Heart left ventricle (tissue), 16 donors: ENCODE measurements at places on chromosomes 3 and 15. TPM values are rescaled to one million over a fixed set of nuclear protein-coding genes. Genes with fewer than 3 reads are reported as not detected.

Gene MYRIP
- total RNA-seq, result 0.75 TPM

Gene DUOXA1
- total RNA-seq, result 0.21 TPM

DNA sequence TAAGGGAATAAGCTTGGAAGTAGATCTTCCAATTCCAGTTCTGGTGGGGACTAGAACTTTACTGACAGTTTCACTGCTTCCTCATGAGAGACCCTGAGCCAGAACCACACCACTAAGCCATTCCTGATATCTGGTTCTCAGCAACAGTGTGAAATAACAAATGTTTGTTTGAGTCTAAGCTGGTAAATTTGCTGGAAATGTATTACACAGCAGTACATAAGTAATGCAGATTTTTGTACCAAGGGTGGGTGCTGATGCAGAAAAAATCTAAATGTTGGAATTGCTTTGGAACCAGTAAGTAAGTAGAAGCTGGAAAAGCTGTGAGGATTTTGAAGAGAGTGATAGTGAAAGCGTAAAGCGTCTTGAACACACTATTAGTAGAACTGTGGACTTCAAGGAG lies 14.4 kb upstream of the AKAP13 start:
- H3K27ac ChIP-seq, result peak overlapping the region; percentile 22
- H3K4me1 ChIP-seq, result no peaks in the 10 kb centered on the region

DNA sequence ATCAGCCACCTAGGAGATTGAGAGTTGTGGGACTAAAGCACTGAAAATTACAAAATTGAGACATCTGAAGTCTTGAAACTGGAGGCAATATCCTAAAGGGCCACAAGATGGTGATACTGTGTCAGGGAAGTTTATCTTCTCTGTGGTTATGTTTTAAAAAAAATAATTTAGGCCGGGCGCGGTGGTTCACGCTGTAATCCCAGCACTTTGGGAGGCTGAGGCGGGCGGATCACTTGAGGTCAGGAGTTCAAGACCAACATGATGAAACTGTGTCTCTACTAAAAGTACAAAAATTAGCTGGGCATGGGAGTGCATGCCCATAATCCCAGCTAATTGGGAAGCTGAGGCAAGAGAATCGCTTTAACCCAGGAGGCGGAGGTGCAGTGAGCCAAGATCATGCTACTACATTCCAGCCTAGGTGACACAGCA lies 17.9 kb upstream of the NIT2 start:
- H3K27me3 ChIP-seq, result no peaks in the 10 kb centered on the region
- H3K36me3 ChIP-seq, result peaks cover 4% of the 10 kb centered on the region
- no peak overlapping the region for H3K27ac ChIP-seq
- no peak for DNase-seq

DNA sequence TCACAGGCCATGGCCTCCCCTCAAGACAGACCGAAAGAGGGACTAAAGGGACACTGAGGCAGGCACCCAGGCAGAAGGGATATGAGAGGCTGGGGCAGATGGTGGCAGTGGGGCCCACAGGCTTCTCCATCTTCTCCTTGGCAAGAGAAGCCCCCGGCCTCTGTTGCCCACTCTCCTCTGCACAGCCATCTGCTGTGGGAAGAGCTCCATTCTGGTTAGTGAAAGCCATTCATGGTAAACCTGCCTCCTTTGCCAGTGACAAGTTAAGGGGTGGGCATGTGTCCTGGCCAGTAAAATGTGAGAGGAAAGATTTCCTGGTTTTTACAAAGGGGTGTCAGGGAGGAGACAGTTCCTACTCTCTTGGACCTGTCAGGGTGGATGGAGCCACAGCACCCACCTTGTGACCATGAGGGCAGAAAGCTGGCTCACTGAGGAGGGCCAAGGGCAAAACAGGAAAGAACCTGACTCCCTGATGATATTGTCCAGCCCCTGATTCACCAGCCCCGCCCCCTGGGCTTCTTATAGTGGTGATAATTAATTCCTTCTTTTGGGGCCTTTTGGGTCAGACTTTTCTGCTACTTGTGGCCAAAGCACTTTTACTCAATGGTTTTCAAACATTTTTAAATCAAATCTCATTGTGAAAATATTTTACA lies 130.4 kb upstream of the SMAD3 start:
- H3K27me3 ChIP-seq, result no peaks in the 10 kb centered on the region
- peaks cover 24% of the 10 kb centered on the region for H3K4me1 ChIP-seq
- no peak overlapping the region for H3K4me3 ChIP-seq

- DNase-seq, result no peak
- no peaks in the 10 kb centered on the region for H3K4me1 ChIP-seq
- no peaks in the 10 kb centered on the region for H3K36me3 ChIP-seq
- H3K27ac ChIP-seq, result no peak overlapping the region
Observed at GRCh38 chr3:105458518-105459215, 92.0 kb downstream of the ALCAM start.

- H3K36me3 ChIP-seq, result no peaks in the 10 kb centered on the region
- no peak for DNase-seq
- no peak overlapping the region for H3K4me3 ChIP-seq
- H3K4me1 ChIP-seq, result no peaks in the 10 kb centered on the region
- H3K27ac ChIP-seq, result no peak overlapping the region
Observed at GRCh38 chr15:31279221-31280045, 47.2 kb upstream of the KLF13 start.

DNA sequence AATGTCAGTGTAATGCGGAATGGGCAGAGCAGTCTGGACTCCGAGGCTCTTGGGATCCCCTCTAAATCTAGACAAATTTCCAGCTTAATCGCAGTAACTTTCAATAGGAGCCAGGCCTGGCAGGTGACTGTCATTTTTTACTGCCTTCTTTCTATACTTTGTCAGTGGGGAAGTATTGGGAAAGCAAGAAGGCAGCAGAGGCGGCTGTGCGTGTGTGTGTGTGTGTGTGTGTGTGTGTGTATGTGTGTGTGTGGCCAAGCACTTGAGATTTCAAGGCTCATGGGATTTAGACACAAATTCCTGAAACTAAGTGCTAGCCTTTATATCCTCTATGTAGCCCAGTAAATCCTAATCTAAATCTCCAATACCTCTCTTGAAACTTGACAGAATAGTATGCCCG lies 49.3 kb upstream of the ANKRD34C start:
- no peaks in the 10 kb centered on the region for H3K36me3 ChIP-seq
- no peaks in the 10 kb centered on the region for H3K27me3 ChIP-seq
- no peak for DNase-seq
- H3K4me3 ChIP-seq, result no peak overlapping the region
- H3K27ac ChIP-seq, result no peak overlapping the region

DNA sequence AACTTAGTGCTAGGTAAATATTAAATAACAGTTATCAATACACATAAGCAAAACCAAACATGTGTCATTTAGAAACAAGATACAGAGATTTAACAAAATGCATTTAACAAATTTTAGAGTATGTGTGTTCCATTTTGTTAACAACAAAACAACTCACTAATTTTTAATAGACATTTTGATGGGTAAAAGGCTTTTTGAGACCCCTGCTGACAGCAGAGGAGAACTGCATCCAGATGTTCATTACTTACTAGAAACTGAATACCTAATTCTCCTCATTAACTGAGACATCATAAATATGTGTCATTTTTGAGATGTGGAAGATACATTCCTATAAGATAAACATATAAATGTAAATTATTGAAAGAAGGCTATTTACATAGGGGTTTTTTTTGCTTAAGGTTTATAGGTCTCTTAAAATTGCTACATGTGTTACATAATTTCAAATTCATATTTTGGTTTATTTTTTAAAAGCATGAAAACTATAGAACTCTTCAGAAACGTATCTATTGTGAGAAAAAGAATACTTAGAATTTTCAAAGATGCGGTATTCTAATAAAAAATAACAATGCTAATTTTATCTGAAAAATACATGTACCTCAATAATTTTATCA lies 1009.8 kb downstream of the TUSC7 start:
- no peaks in the 10 kb centered on the region for H3K27me3 ChIP-seq
- H3K4me3 ChIP-seq, result no peak overlapping the region
- no peak for DNase-seq
- H3K27ac ChIP-seq, result no peak overlapping the region

- H3K27me3 ChIP-seq, result no peaks in the 10 kb centered on the region
- peaks cover 16% of the 10 kb centered on the region for H3K4me1 ChIP-seq
- no peaks in the 10 kb centered on the region for H3K36me3 ChIP-seq
- no peak for DNase-seq
- H3K27ac ChIP-seq, result peak overlapping the region; percentile 96
Observed at GRCh38 chr3:195441051-195441450, 1.8 kb downstream of the ACAP2 start.

DNA sequence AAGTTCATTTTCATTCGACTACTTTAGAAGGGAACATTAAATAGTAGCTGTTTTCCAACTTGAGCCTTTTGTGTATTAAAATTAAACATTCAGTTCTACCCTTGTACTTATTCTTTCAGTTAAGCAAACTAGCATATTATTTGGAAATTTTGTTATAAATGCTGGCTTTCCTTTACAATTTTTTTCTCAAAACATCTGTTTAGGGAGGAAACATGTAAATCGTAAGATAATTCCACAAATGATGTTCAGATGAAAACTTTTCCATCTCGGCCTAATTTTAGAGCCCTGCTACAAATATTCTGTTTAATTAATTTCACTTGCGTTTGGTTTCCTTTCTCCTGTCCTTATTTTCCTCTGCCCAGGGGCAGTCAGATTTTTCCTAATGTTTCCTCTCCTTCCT lies 476.2 kb upstream of the RGMA start:
- no peaks in the 10 kb centered on the region for H3K27me3 ChIP-seq
- no peak overlapping the region for H3K27ac ChIP-seq
- H3K36me3 ChIP-seq, result no peaks in the 10 kb centered on the region
- H3K4me1 ChIP-seq, result no peaks in the 10 kb centered on the region

GRCh38 chr15:40340740-40341400 lies at the start of gene CCDC9B:
TSS of gene CCDC9B (minus strand) at chr15:40340939. CDS start at chr15:40340819, 120 bp downstream.
- peak; percentile 94 for DNase-seq
- peaks cover 12% of the 10 kb centered on the region for H3K36me3 ChIP-seq
- peak within 1 kb of the TSS; percentile 38 for H3K4me3 ChIP-seq
- H3K27me3 ChIP-seq, result no peaks in the 10 kb centered on the region

- no peaks in the 10 kb centered on the region for H3K36me3 ChIP-seq
- no peaks in the 10 kb centered on the region for H3K27me3 ChIP-seq
- no peaks in the 10 kb centered on the region for H3K4me1 ChIP-seq
- H3K4me3 ChIP-seq, result no peak overlapping the region
- no peak overlapping the region for H3K27ac ChIP-seq
Observed at GRCh38 chr3:7739754-7740153, 761.9 kb upstream of the LMCD1 start.

- H3K36me3 ChIP-seq, result no peaks in the 10 kb centered on the region
- H3K27me3 ChIP-seq, result no peaks in the 10 kb centered on the region
- no peak overlapping the region for H3K4me3 ChIP-seq
- no peak for DNase-seq
Observed at GRCh38 chr3:107651782-107652181, 129.0 kb downstream of the BBX start.

GRCh38 chr15:89405494-89405893 lies 70.9 kb upstream of the POLG start:
- no peak overlapping the region for H3K4me3 ChIP-seq
- H3K4me1 ChIP-seq, result peaks cover 22% of the 10 kb centered on the region
- no peak for DNase-seq
- peaks cover 98% of the 10 kb centered on the region for H3K27me3 ChIP-seq
- no peaks in the 10 kb centered on the region for H3K36me3 ChIP-seq
